AG20443 (cell line): ENCODE measurements at places on chromosomes 7 and 10.

- no peak for DNase-seq
These were observed 144.0 kb downstream of the PLPP4 start for GRCh38 chr10:120600871-120601649.

DNA sequence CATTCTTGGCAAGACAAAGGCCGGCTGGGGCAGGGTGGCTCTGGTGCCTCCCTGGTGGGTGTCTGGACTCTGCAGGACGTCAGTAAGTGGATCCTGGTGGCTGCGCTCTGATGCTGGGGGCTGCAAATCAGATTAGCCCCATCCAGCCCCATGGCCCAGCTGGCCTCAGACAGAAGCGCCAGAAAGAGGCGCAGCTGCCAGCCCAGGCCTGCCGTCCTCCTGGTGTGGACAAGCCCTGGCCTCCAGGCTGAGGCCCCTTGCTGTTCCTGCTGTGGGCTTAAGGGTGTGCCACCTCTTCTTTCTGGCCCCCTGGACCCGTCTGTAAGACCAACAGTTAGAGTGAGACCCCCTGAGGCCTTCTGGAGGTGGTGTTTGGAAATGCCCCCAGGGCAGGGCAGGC lies 5.9 kb upstream of the LFNG start:
- no peak for DNase-seq

DNA sequence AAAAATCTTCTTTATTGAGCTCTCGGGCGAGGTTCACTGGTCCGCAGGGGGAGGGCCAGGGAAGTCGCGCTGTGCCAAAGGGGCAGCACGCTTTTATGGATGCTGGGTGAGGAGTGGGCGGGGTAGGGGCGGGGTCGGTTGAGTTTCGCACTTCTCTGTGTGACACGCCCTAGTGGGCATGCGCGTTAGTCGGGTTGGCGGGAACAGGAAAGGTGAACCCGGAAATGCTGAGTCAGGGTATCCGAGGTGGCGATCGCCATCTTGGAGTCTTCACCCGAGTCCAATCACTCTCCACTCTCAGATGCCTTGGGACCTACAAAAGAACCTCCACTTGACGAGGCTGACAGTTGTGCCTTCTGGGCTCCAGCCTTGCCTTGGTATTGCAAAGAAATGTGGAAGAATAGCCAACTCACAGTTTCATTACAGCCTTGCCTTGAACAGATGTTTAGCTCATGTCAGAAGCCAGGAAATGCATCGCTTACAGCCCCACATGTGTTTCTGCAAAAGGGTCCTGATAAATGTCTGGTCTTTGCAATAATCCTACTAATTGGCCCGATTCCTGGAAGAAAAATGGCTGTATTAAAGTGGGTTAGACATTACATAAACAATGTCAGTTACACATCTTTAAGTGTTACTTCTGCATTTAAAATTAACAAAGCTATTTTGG lies 64.1 kb downstream of the AHR start:
- no peak for DNase-seq

- no peak for DNase-seq
These were observed 75.6 kb downstream of the FOXL3 start for GRCh38 chr7:365593-365992.

- DNase-seq: no peak
These were observed 61.8 kb downstream of the ANKRD61 start for GRCh38 chr7:6092953-6093354.

DNA sequence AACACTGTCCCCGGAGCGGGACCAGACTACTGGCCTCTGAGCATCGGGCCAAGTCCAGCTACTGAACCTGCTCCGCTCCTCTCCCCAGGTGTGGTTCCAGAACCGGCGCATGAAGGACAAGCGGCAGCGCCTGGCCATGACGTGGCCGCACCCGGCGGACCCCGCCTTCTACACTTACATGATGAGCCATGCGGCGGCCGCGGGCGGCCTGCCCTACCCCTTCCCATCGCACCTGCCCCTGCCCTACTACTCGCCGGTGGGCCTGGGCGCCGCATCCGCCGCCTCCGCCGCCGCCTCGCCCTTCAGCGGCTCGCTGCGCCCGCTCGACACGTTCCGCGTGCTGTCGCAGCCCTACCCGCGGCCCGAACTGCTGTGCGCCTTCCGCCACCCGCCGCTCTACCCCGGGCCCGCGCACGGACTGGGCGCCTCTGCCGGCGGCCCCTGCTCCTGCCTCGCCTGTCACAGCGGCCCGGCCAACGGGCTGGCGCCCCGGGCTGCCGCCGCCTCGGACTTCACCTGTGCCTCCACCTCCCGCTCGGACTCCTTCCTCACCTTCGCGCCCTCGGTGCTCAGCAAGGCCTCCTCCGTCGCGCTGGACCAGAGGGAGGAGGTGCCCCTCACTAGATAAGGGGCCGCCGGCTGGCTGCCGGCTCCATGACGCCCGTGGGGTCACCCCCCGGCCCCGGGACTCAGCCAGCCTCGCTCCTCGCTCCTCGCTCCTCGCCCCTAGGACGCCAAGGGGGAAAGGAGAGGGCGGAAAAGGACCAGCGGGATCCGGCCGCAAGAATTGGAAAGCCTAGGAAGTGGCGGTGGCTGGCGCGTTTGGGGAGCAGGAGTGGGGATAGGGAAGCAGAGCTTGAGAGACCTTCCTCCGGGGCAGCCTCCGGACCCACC lies 3.4 kb downstream of the EVX1 start:
- peak; percentile 35 for DNase-seq

DNA sequence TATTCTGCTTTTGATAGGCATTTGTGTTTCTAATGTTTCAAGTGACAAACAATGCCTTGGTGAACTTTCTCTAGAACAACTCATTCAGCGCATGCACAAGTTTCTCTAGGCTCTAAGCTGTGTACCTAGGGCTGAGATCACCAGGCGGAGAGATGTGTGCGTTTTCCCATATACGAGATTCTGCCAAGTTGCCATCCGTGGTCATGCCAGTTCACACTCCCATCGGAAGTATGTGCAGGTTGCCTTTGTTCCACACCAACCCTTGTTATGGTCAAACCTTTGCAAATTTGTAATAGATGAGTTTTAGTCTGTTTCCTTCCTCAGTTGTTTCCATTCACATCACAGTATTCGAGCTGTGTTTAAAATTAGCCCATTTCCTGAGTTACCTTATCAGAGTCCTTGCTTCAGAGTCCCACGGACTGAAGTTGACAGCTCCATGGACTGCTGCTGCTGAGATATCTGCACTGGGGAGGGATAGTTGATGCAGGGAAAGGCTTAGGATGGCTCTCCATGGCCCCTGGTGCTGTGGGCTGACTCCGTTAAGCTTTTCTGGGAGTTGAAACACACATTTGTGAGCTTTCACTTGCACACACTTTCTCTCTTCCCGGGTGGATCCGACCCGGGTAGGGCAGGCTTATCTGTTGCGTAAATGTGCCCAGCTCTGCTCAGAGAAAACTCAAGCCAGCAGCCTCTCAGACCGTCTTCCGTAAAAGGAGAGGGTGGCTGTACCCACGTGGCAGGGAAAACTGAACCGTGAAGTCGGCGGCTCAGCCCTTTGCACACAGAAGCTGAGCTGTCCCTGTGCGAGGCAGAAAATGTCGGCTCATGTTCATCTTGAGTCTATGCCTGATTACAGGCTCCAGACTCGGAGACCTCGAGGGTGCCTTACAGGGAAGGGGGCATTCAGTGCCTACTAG lies 49.4 kb downstream of the HK1 start:
- no peak for DNase-seq

DNA sequence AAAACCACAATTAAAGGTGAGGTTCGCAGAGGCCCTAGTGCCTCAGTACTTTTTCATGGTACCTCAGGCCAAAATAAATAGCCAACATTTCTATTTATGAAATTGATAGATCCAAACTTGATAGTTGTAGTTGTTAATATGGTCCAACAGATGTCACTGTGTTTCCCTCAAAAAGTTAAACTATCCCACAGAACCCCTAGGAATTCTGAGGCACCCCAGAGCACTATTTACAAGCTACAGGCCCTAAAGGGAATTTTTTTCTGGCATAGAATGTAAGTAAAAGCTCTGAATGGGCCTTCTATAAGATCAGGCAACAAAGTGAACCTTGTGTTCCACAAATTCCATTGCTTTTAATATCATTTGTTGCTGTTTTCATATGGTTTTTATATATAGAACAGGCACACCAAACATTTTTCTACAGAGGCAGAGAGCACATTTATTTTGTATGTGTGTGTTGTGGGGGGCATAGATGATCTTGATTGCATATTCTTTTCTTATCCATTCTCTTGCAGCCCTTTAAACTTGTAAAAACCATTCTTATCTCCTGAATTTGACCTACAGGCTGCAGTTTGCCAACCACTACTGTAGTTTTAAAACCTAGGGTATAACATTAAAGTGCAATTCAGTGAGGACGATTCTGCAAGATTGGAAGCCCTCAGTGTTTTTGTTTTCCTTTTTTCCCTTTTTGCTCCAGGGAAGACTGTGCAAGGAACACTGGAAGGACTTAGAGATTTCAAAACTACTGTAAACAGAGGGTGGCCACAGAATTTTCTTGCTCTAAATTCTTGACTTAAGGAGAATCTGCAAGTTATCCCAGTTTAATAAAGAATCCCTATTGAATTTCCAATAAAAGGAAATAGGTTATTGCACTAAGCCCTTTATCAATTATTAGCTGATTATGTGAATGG lies 3.5 kb upstream of the ARL4A start:
- no peak for DNase-seq

DNA sequence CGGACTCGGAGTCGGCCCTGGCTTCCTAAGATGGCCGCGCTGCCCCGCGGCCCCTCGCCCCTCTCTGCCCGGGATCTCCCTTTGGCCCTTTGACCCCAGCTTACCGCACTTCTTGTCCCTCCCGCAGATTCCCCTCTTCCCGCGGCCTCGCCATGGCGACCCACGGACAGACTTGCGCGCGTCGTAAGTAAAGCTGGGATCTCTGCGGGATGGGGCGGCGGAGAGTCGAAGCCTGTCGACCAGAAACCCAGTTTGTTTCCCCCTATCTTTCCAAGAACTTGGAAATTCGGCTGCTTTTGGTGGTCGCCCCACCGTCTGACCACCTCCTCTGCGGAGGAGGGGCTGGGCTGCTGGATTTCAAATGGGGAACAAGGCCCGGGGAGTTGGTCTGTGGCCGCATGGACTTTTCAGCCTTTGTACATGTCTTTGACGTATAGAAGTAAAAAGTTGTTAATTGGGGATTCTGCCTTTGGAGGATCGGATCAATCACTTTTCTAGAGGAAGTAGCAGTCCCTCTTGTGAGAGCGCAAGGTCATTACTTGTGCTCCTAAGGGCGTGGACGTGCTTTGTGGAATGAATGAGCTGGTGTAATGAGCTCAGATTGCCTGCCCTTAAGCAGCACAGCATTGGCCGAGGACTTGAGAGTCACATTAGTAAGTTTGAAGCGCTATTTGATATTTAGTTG lies 553 bp downstream of the VDAC2 start:
- peak; percentile 68 for DNase-seq

DNA sequence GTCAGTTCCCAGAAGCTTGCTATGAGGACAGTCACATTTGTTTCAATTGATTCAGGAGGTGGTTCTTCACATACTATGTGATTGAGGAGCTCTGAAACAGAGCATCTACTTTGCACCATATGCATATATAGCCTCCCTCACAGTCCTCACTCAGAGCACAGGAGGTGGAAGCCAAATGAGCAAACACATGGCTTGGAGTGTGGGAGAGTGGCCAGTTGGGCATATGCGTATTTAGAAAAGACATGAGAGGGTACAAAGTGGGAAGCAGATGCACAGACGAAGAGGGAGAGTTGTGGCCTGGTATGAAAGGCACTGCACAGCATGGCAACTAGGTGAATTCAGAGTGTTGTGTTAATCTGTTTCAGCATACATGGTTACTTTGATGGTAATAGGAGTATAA lies 165.6 kb downstream of the COL28A1 start:
- no peak for DNase-seq

DNA sequence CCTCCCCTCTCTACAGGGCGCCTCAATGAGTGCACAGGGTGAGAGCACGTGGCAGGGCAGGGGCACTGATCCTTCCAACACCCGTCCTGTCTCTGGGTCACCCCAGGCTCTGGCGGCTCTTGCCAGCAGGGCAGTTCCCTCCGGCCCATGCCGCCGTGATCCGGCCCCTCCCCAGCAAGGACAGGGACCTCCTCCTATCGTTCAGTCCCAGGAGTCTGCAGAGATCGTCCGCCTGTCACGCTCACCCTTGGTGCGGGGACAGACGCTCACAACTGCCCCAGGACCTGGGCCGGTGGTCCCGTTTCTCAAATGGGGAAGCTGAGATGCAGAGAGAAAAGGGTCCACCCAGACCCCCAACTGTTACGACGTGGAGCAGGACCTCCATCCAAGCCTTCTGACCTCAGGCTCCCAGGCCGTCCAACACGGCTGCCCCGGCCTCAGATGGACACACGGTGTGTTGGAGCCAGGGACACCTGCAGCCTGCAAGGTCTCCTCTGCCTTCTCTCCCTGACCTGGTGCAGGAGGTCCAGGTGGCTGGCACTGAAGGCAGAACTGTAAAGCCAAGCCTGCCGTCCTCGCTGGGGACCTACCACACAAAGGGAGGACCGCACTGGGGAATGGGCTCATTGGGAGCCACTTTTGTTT lies 248.9 kb downstream of the ELFN1 start:
- no peak for DNase-seq

DNA sequence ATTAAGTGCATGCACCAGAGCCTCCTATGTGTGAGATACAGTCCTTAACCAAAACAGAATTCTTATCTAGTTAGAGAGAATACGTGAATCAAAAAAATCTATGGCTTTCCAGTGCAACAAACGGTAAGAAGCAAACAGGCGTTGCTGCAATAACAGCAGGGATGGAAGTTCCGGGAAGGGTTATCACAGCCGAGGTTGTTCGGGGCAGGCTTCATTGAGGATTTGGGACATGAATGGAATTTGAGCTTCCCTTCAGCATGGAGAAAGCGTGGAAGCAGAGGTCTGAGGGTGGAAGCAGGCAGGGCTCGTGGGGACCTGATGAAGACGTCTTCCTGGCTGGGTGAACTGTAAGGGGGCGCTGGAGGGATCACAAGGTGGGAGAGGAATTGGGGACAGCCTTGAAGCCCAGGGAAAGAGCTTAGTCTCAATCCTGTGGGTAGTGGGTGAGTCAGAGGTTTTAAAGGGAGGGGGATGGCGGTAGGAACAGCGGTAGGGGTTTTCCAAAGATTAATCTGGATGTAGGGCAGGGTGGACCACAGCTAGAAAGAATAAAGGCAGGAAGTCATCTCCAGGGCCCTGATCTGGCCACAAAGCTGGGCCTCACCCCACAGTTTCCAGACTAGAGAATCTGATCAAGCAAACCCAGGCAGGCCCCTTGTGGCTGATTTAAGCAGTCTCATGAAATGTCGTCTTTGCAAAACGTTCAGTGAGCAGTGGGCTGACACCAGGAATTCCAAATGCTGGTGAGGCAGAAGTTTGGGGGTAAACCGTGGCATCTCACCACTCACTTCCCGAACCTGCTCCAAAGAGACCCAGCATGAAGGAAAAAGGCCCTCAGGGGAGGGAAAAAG lies 65.1 kb downstream of the CALML3 start:
- peak; percentile 62 for DNase-seq

- DNase-seq: no peak
These were observed 41.0 kb downstream of the KIAA1217 start for GRCh38 chr10:24249829-24250415.

- no peak for DNase-seq
These were observed 242.1 kb upstream of the SP4 start for GRCh38 chr7:21185653-21186265.

- no peak for DNase-seq
These were observed 56.9 kb upstream of the AOAH start for GRCh38 chr7:36781011-36781738.

- DNase-seq: no peak
These were observed 306.8 kb downstream of the SORCS1 start for GRCh38 chr10:106857728-106858127.
